Stimulated activated memory B cell treated with anti-CD40 and anti-IgM and Interleukin-4, amounts not matched to agents 10 μg/mL and 1 μg/mL and 100 μg/mL, for 72 hours (primary cell): ENCODE measurements at places on chromosomes 2 and 18.

GRCh38 chr18:12540751-12541150 is 117.2 kb downstream of the SPIRE1 start:
- ATAC-seq, result no peak

DNA sequence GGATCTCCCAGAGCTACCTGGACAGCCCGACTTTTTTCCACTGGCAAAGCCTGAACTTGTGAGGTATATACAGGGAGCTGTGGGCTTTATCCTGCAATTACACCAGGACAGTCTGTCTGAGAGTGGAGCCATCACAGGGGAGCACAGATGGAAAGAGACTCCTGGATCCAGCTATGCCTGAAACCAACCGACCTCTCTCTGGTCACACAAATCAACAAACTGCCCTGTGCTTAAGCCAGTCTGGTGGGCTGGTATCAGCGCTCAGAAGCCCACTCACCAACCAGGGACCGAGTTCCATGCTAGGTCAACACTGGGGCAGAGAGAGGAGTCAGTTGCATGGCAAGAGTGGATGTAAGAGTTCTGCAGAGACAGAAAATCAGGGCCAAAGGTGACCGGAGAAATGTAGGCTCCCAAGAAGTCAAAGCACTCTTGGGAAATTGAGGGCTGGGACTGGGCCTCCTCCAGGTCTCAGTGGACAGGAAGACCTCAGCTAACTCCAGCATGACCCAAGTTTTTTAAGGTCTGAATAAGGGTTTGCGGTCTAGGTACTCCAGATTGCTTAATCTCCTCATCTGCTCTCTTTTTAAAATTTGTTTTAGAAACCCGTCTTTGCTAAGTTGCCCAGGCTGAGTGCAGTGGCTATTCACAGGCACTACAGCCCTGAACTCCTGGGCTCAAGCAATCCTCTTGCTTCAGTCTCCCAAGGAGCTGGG is 3.8 kb upstream of the BOK start:
- no peak for ATAC-seq

DNA sequence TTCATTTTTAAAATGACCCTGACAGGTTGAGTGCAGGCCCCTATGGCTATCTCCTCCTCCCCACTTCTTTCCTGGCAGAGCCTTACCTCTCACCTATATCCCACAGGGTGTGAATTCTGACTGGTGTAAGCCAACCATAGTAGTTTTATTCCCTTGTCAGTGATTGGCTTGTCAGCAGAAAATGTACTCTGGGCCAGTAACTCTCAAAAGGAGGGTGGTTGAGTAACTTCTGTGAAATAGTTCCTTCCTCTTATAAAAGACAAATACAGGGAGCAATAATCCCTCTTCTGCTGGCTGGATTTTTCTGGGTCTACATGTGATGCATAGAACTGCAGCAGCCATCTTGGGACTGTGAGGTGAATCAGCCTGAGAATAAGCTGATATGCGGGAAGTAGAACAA is 83.4 kb downstream of the RAPH1 start:
- no peak for ATAC-seq

DNA sequence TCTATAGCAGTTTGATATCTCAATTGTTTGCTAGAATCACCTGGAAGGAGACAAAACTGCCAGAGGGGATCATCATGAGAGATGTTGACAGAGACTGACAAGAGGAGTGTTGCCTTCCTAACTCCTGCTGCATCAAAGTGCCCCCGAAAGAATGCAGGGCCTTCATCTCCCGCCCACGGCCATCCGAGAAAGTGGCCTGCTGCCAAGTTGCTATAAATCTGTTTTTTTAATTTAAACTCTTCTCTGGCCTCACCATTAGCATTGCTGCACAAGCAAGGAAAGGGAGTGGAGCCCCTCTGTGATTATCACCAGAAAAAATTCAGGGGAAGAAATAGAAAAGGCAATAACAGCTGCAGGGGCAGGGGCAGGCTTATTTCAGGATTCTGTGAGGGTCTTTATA is 238.1 kb upstream of the EPHA4 start:
- ATAC-seq, result no peak

DNA sequence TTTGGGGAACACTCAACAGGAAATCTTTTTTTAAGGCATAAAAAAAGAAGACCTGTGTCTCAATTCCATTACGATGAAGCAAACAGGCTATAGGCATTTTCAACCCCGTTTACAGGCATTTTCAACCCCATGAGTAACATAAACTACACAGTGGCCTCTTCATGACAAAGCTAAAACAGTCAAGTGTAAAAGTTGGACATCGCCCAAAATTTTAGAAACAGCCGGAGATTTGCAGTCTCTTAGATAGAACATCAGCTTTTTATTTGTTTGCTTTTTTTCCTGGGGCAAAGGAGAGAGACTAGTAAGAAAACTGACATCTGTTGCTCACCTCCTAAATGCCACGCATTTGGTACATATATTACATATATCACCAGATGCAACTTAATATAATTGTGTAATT is 173.7 kb downstream of the CMPK2 start:
- ATAC-seq, result no peak

- peak; percentile 76 for ATAC-seq
Observed at GRCh38 chr2:144516981-144517865, 2.7 kb downstream of the ZEB2 start.

GRCh38 chr2:43537137-43537536 is 58.7 kb downstream of the THADA start:
- ATAC-seq, result no peak

- ATAC-seq, result no peak
Observed at GRCh38 chr18:13524811-13525210, 201.5 kb downstream of the FAM210A start.

GRCh38 chr2:75528221-75528977 is 32.3 kb downstream of the EVA1A start:
- ATAC-seq, result no peak

DNA sequence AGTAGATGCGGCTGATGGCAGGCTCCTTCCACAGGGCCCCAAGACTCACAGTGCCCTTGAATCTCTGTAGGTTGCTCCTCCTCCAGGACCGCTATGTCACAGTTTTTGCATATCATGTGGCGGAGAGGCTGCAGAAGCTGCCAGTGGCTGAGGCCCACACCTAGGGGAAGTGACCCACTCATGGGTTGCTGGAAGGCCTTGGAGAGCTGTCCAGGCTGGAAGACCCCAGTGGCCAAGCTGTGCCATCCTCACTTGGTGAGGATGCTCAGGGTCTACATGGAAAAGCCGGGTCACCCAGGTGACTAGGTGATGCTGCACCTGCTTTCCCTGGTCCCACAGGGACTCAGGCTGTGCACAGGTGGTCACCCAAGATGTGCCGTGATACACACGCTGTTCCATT is 90.6 kb downstream of the SEPTIN10 start:
- no peak for ATAC-seq

DNA sequence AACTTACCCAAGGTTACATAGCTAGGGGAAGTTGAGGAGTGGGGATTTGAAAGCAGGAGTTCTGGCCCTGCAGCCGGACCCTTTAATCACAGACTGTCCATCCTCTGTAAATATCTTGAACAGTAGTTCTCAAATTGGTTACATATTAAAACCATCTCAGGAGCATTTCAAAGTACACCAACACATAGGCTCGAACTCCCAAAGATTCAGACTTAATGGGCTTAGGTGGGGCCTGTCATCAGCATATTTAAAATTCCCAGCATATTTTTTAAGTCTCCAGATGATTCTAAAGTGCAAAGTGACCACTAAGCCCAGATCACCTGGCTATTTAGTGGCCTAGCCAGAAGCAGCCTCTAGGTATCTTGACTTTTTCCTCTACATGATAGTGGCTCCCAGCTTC is 192.2 kb downstream of the ZNF385B start:
- ATAC-seq, result no peak

DNA sequence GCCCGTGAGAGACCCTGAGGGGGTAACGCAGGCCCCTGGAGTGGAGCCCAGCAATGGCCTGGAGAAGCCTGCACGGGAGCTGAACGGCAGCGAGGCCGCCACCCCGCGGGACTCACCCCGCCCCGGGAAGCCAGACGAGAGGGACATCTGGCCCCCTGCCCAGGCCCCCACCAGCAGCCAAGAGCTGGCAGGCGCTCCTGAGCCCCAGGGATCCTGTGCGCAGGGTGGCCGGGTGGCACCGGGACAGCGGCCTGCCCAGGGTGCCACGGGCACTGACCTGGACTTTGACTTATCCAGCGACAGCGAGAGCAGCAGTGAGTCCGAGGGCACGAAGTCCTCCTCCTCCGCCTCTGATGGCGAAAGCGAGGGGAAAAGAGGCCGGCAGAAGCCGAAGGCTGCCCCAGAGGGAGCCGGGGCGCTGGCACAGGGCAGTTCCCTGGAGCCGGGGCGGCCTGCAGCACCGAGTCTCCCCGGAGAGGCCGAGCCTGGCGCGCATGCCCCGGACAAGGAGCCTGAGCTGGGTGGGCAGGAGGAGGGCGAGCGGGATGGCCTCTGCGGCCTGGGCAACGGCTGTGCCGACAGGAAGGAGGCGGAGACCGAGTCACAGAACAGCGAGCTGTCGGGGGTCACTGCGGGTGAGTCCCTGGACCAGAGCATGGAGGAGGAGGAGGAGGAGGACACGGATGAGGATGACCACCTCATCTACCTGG is 35.1 kb downstream of the CTDP1 start:
- ATAC-seq, result no peak

DNA sequence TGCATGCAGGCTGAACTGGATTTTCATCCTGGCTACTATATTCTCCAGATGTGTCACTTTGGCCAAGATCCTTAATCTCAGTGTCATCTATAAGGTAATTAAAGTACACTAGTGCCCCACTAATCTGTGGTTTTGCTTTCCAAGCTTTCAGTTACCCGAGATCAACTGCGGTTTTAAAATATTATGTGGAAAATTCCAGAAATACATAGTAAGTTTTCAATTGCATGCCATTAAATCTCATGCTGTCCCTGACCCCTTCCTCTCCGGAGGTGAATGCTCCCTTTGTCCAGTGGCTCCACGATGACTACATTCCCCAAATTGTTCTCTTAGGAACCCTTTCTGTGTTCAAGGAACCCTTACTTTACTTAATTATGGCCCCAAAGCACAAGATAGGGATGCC is 5.3 kb upstream of the TYMS start:
- no peak for ATAC-seq

DNA sequence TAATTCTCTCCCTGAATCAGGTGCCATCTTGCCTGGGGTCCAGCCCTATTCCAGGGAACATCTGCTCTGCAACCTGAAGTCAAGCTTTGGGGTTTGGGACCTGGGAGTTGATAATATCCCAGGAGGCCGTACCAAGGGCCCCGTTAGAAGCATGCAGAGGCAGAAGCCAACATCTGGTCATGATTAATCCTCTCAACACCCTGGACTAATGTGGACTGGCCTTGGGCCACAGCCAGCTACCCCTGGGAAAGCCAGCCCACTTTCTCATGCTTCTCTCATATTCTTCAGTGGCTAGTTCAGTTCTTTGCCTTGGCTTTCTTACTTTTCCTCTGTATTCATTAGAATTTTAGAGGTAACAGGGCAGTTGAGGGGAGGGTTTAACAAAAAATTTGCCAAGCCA is 515.6 kb upstream of the NRP2 start:
- no peak for ATAC-seq

GRCh38 chr2:70826696-70827350 is 6.4 kb upstream of the CLEC4F start:
- no peak for ATAC-seq

DNA sequence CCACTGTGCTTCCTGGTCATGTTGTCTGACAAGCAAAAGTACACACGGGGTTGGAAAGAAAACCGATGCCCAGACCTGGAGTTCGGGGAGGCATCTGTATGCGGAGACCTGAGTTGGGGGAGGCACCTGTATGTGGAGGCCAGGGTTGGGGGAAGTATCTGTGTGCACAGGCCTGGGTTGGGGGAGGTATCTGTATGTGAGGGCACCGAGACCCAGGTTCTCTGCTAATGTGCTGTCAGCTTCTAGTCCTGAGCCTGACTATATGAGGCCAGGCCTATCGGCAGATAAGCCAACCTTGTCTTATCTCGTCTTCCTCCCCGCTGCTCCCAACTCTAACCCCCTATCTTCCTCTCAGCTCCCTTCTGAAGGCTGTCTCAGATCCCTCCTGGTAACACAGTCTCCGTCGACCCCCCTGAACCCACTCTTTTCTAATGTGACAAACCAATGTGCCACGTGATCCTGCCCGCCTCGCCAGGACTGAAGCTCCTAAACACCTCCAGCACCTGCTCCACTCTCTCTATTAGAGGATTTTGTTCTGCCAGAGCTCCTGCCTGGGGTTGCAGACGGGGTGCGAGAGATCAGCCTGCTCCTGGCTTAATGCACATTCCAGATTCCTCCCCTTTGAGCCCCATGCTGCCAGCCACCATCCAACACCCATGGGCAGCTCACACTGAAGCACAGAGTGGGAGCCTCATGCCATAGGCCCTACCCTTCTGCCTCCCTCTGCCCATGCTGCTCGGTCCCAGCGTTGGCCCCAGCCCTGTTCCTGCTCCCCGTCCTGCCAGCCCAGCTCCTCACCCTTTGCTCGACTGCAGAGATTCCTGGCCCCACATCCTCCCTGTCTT is 188.4 kb downstream of the SH3BP4 start:
- ATAC-seq, result peak; percentile 52

DNA sequence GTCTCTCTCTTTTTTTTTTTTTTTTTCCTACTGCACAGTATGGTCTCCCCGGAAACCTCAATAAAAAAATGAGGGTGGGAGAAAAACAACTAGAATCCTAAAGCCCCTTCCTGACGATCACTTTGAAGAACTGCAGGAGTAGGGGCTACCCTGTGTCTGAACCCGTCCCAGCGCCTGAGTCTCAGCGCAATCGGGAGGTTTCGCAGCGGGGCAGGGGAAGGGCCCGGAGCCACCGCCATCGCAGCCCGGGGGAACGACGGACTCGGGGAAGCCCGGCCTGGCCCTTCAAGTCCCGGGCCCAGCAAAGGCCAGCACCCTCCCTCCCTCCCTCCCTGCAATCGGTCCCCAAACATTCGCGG is 411 bp downstream of the NARS1 start:
- peak; percentile 21 for ATAC-seq

DNA sequence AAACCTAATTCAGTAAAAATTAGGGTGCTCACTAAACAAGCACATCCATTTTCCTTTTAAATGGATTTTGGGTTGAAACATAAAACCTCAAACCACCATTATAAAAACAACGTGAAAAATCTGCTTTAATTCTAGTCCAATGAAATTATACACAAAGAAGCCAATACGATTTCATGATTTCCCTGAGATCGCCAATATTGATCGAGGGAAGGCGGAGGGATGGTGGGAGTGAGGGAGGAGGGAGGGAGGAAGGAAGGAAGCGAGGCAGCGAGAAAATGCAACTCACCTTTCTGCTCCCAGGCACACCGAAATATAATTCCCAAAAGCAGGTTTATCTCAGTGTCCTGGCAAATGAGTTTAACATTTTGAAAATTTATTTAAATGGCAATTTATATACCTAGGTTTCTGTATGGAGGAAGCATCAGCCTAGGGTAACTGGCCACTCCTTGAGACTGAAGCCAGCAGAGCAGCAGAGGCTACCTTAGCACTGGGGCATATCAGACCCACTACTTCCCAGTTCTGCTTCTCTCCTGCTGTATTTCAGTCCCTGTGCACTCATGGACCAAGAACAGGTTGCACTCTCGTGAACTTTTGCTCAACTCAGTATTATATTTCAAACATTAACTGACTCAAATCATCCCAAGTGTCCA is 2.3 kb upstream of the ONECUT2 start:
- ATAC-seq, result no peak

DNA sequence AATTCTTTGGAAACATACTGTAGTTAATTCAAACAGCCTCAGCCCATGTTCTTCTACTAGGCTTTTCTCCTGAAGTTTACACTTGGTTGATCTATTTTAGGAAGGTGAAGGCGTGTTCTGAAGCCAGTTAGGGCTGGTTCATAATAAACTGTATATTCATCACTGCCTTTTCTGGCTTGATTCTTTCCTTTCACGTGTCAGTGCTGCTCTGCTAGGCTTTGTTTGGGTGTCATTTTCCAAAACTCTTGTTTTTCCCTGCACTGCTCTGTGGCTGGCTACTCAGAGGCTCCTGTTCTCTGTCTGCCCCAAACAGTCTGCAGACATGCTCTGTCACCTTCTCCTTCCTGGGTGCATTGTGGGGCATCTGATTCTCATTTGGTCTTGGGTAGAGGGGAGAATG is 136.1 kb downstream of the PARD3B start:
- no peak for ATAC-seq
